Activated CD4-positive, alpha-beta T cell treated with anti-CD3 and anti-CD28 coated beads for 4 hours (primary cell): ENCODE measurements at places on chromosomes 3 and 15.

DNA sequence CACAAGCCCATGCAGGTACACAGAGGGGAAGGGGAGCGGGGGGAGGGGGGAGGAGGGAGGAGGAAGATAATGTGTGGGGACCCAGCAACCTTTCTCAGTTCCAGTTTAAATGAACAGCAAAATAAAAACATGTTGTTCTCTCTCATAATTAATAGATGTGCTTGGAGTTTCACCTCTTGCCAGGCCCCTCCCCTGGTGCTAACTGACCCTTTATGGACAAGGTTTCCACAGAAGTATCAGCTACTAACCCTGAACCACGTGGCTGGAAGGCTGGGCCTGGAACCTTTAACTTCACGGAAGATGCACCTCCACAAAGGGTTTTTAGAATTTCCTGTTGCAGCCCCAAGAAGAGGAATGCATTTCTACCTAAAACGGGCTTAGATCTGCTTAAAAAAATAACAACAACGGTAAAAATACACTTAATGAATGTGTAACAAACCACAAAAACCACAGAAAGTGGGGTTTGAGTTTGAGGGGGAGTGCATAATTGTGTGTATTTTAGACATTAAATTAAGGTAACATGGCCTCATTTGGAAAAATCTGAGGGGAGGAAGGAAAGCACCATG, 14.8 kb upstream of the SMAD3 start:
- DNase-seq = no peak

DNA sequence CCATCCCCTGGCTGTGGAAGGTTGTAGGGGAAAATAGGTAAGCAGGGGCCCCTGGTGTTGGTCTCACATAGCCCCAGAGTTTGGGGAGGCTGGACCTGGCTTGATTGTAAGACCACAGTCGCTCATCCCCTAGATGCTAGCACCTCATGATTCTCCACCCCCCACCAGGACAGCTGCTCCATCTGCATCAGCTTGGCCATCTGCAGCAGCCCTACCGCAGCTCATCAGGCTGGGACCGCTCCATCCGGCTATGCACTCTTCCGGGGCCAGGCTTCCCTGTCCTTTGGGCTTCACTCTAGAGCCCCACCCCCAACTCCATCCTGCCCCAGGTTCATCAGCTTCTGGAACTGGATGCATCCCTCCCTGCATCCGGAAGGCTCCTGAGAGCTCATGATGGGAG, 12.6 kb downstream of the SCN5A start:
- no peak for DNase-seq

DNA sequence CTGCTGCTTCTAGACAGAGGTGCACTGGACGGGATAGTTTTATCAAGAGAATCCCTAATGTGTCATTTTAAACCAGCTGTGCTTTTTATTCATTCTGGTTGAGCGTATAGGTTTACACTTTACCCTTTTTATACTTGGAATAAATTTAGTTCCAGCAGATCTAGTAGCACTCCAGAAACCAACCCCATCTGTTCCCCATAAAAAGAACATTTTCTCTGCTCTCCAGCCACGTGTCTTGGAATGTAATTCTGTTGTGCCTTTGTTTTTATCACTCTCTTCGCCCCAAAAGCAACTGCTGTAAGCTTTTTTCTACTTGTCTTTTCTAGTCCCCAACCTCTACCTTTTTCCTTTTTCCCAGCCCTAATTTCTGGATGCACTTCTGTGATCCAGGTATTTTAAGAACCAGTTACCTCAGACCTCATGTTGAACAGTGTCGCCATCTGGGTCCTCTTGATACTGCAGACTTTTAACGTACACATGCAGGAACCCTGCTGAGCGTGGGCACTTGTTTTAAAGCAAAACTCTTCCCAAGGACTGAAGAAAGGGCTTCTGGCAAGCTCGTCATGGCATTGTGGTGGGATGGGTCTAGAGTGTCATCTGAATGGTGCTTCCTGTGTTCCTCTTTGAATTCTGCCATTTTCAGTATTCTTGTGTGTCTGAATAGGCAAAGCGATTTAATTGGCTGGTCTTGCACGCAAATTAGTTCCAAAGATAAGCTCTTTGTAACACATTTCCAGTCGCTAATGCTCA, 5.7 kb upstream of the EXOG start:
- DNase-seq = no peak

DNA sequence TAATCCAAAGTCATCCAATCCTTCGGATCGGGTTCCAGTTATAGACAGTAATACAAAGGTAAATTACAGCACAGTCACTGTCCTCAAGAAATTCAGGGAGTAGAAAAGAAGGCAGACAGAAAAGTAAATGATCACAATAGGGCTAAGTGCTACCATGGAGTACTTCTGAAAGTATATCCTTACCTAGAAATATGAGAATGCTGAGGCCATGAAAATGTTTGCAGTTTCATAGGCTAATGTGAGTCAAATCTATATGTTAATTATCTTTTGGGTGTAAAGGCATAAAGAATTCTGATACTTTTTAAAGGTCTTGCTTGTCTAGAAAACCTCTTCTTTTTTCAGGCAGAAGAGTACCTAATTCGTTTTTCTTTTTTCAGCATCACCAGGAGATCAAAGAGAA, 29.8 kb downstream of the PBRM1 start:
- DNase-seq = no peak
